Activated CD4-positive, alpha-beta T cell treated with anti-CD3 and anti-CD28 coated beads, Interleukin-2, amount 10 ng/mL, durations not matched to agents 7 days and 5 days (primary cell): ENCODE measurements at places on chromosomes 3 and 15. TPM values are rescaled to one million over a fixed set of nuclear protein-coding genes. Genes with fewer than 3 reads are reported as not detected.

GRCh38 chr3:120227710-120228347, 57.2 kb downstream of the GPR156 start:
- H3K4me3 ChIP-seq: no peak overlapping the region
- H3K4me1 ChIP-seq: no peaks in the 10 kb centered on the region
- no peak overlapping the region for H3K27ac ChIP-seq
- H3K27me3 ChIP-seq: peaks cover 2% of the 10 kb centered on the region

- H3K4me3 ChIP-seq: no peak overlapping the region
- peaks cover 7% of the 10 kb centered on the region for H3K27me3 ChIP-seq
- H3K27ac ChIP-seq: no peak overlapping the region
- DNase-seq: no peak
- no peaks in the 10 kb centered on the region for H3K4me1 ChIP-seq
Observed at GRCh38 chr15:79060175-79060574, 30.4 kb downstream of the RASGRF1 start.

GRCh38 chr3:152385761-152386160, 117.0 kb downstream of the MBNL1 start:
- no peaks in the 10 kb centered on the region for H3K27me3 ChIP-seq
- no peak overlapping the region for H3K4me3 ChIP-seq
- H3K36me3 ChIP-seq: peaks cover 37% of the 10 kb centered on the region

AHSG gene
- total RNA-seq: not detected

CD86 gene
- total RNA-seq: 1.9 TPM

DNA sequence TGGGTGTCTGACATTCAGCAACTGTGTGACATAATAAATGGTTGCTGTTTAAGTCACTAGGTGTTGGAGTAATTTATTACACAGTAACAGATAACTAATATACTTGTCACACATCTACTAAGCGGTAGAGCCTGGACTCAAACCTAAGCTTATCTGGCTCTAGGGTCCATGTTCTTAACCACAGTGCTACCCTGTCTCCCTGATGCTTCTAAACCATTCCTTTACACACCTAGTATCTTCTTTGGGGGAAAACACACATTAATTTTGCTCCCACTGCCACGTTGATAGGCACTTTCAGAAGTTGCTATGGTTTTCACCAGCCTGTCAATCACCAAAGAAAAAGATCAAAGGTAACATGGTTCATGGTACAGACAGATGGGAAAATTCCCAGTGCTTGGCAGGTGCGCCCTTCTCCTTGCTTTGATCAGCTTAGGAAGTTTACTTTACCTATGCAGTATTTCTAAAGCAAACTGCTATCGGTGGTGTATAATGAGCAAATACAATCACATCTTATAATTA, 150.8 kb downstream of the PDZRN3 start:
- H3K4me1 ChIP-seq: peaks cover 2% of the 10 kb centered on the region
- no peak overlapping the region for H3K27ac ChIP-seq
- no peaks in the 10 kb centered on the region for H3K36me3 ChIP-seq
- H3K27me3 ChIP-seq: peaks cover 14% of the 10 kb centered on the region

KLHL25 gene
- 8.0 TPM for total RNA-seq

DNA sequence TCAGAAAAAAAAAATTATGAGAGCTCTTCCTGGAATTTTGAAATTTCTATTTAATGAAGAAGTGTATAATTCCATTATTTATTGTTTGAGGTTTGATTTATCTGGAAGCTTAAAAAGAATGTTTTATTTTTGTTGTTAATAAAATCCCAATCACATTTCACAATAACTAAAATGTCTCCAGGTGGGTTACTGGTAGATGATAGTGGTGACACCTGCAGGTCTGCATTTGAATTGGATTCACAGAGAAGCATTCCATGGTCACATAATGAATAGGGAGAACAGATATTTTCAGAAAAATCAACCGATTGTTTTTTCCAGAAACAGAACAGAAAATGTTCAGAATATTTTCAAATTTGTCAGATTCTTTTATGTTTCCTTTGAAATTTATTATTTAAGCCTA, 48.3 kb downstream of the ASB7 start:
- H3K4me3 ChIP-seq: no peak overlapping the region
- no peaks in the 10 kb centered on the region for H3K4me1 ChIP-seq

SPINK8 gene
- total RNA-seq: not detected

OR5K2 gene
- total RNA-seq: not detected

DNA sequence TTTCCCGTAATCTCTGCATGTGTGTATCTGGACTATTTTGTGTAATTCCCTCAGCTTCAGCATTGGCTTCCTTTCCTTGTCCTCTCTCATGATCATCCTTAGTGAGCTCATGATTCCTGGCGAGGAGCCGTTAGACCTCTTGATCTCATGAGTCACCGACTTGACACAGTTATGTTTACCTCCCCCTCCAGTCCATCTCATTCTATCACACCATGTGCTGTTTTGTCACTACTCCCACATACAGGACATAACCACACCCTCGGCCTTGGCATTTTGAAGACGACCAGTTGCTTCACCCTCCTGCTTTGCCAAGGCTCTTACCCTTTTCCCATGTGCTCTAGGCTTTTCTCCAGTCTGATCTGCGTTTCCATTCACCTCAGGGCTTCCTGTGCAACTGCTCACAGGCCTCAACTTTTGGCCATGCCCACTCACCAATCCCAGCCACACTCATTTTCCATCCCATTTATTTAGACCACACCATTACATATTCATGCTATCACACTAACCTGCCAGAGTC, 41.5 kb downstream of the CP start:
- no peak for DNase-seq
- no peaks in the 10 kb centered on the region for H3K27me3 ChIP-seq
- H3K36me3 ChIP-seq: peaks cover 10% of the 10 kb centered on the region
- H3K4me3 ChIP-seq: no peak overlapping the region
- peaks cover 2% of the 10 kb centered on the region for H3K4me1 ChIP-seq

NOX5 gene
- not detected for total RNA-seq

CAND2 gene
- total RNA-seq: 0.84 TPM

DNA sequence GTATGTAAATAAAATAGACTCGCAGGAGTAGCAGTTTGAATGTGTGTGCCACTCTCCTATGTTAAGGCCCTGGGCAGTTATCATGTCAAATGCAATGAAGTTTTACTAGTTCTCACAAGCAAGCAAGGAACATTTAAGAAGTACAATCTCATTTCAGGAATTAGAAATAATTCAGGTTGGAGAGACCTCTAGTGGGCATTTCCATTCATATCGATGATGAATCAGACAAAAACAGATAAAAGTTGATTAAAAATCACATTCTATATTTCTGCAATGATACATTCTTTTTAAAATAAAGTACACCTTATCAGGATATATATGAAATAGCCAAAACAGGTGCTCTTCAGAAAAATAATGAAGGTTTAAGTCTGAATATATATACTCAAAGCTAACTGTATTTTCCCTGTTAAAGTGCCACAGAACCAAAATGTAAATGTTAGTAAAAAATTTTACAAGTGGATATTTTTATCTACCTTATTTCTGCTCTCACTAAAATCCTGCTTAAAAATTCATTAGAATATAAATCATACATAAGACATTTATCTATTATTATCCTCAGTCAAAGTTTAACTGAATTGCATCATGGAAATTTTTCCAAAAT, 492.4 kb upstream of the FRG2C start:
- H3K36me3 ChIP-seq: no peaks in the 10 kb centered on the region
- no peaks in the 10 kb centered on the region for H3K27me3 ChIP-seq
- no peak overlapping the region for H3K27ac ChIP-seq
- H3K4me3 ChIP-seq: no peak overlapping the region

ZNF80 gene
- total RNA-seq: 0.10 TPM

DNA sequence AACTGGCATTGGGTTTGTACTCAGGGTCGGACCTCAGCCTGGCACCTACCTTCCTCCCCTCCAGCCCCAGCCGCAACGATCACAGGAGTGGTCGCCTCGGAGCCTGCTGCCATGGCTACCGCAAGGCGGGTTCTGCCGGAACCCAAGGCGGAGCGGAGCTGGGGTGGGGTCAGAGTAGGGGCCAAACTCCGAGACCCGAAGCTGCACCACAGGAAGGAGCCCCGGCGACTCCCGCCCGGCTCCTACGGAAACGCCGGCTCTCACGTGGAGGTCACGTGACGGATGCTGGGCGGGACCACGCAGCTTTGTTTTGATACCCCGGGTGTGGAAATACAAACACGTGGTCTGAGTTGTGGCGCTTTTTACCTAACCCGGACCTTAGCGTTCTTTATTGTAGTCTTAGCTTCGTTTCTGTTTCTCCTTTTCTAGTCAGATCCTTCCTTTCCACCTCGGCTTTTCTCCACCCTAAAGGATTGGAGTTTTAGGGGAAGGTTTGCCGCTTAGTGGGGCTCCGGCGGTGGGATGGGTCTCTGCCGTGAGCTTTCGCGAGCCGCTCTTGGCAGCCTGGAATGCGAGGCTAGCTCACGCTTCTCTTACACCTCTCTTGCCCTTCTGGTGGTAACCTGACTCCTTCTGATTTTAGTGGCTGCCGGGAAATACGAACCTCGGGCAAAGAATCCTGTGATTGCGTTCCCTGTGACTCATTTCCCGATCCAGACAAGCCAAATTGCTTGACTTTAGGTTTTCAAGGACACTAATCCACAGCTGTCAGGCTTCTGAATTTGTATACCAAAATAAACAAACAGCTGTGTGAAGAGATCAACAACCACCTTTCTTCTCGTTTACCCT, at the start of gene HSPBAP1:
Gene HSPBAP1 (minus strand): TSS at position 264 of the 849 bp plus-strand sequence. CDS start 151 bp downstream, at position 113.
- peaks cover 34% of the 10 kb centered on the region for H3K4me1 ChIP-seq
- peak within 1 kb of the TSS; percentile 89 for H3K27ac ChIP-seq
- peaks cover 11% of the 10 kb centered on the region for H3K36me3 ChIP-seq

- no peak overlapping the region for H3K27ac ChIP-seq
- no peak for DNase-seq
- H3K36me3 ChIP-seq: peaks cover 2% of the 10 kb centered on the region
- H3K4me3 ChIP-seq: no peak overlapping the region
- no peaks in the 10 kb centered on the region for H3K27me3 ChIP-seq
- H3K4me1 ChIP-seq: peaks cover 2% of the 10 kb centered on the region
Observed at GRCh38 chr15:63296195-63296594, 18.8 kb downstream of the APH1B start.

SOX14 gene
- not detected for total RNA-seq

ZNF620 gene
- 5.5 TPM for total RNA-seq
